CD4-positive, alpha-beta T cell treated with Interleukin-1 beta for 1 hour (primary cell): ENCODE measurements at places on chromosomes 6 and 20.

DNA sequence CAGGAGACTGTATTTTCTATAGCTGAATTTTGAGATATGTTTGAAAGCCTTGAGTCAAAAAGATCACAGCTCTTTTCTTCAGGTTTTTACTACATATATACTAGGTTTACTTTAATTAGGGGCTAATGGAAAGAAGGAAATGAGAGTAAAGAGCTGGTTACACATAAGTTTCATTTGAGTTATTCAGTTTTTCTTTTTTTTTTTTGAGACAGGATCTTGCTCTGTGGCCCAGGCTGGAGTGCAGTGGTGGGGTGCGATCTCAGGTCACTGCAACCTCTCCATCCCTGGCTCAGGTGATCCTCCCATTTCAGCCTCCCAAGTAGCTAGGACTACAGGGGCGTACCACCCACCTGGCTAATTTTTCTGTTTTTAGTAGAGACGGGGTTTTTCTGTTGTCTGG is 4.8 kb downstream of the ARFGEF2 start:
- DNase-seq = no peak

GRCh38 chr6:146598772-146599405 is at the start of gene ADGB:
ADGB (plus strand) TSS chr6:146598972; CDS start chr6:146599041, 69 bp downstream.
- DNase-seq = no peak

- no peak for DNase-seq
Observed at GRCh38 chr20:15760001-15760621, 813.1 kb downstream of the KIF16B start.

- no peak for DNase-seq
Observed at GRCh38 chr6:99318566-99318965, 30.9 kb downstream of the FAXC start.
